A172 (cell line): ENCODE measurements at places on chromosomes 2 and 18. TPM values are rescaled to one million over a fixed set of nuclear protein-coding genes. Genes with fewer than 3 reads are reported as not detected.

The LOXHD1 gene
- not detected in 2 replicates for total RNA-seq

The SRBD1 gene
- 24.7 and 28.2 TPM in 2 replicates for total RNA-seq

The TUBB8B gene
- not detected in 2 replicates for total RNA-seq

The IGFBP5 gene
- total RNA-seq = 4.2 and 4.4 TPM in 2 replicates

The HSPD1 gene
- 545 and 708 TPM in 2 replicates for total RNA-seq

The RAPGEF4 gene
- 0.62 TPM in 1 of 2 replicates, not detected in the other for total RNA-seq

The IGFBP2 gene
- 42.8 and 56.6 TPM in 2 replicates for total RNA-seq

The RAX gene
- not detected in 2 replicates for total RNA-seq

The GPR45 gene
- not detected in 2 replicates for total RNA-seq

The COL5A2 gene
- 955 and 1,017 TPM in 2 replicates for total RNA-seq

The DYNAP gene
- not detected in 2 replicates for total RNA-seq

- DNase-seq = no peak
These were observed 23.5 kb downstream of the KDM3A start for GRCh38 chr2:86464652-86465051.

DNA sequence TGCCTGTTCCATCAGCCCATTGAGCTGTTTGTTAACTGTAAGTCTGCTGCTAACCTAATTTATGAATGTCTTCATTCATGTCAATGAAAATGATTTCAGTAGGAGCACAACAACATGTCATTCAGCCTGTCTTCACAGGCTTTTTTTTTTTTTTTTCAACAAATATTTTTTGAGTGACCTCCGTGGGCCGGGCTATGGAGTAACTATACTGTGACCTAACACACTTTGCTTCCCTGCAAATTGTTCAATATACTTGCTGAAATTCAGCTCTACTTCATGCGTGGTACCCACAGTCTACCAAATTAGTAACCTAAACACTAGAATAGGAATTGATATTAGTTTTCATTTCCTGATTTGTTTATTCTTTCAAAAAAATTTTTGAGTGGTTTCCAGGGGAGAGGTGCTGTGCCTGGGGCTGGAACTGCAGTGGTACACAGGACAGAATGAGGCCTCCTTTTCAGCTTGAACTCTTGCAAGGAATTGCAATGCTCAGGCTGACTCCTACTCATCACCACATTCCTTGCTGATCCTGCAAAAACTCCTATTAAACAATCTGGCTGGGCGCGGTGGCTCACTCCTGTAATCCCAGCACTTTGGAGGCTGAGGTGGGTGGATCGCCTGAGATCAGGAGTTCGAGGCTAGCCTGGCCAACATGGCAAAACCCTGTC is 87.1 kb downstream of the CDH20 start:
- no peak for DNase-seq

- DNase-seq = peak; percentile 75
These were observed 177.9 kb upstream of the ARL4C start for GRCh38 chr2:234674781-234675201.

- no peak for DNase-seq
These were observed 740.3 kb upstream of the HS6ST1 start for GRCh38 chr2:129058981-129059380.

GRCh38 chr2:46320141-46320567 is 22.9 kb downstream of the EPAS1 start:
- no peak for DNase-seq

GRCh38 chr2:175401956-175402469 is 220.5 kb upstream of the ATP5MC3 start:
- no peak for DNase-seq

- peak; percentile 67 for DNase-seq
These were observed 3.9 kb upstream of the ID2 start for GRCh38 chr2:8677646-8678592.

- no peak for DNase-seq
These were observed 7.2 kb upstream of the ALKAL2 start for GRCh38 chr2:295090-295489.

GRCh38 chr2:236673823-236674185 is 104.2 kb downstream of the ACKR3 start:
- no peak for DNase-seq

- no peak for DNase-seq
These were observed 785.0 kb downstream of the NR4A2 start for GRCh38 chr2:155547571-155547970.

- no peak for DNase-seq
These were observed 28.2 kb downstream of the OSBPL1A start for GRCh38 chr18:24369426-24369825.

- DNase-seq = no peak
These were observed 115.6 kb downstream of the CACNB4 start for GRCh38 chr2:151983221-151983620.

DNA sequence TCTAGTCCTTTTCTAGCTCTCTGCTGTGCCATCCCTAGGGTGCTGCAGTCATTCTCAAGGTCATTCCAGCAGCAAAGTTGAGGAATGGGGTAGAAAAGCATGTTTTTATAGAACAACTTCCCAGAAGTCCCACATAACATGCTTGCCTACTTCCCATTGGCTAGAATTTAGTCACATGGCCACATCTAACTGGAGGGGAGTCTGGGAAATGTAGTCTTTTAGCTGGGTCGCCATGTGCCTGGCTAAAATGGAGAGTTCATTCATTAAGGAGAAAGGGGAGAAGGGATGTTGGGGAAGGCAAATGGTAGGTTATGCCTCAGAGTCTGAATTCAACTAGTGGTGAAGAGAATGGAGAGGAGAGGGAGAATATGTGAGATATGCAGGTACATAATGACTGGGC is 85.7 kb downstream of the SLC4A3 start:
- peak; percentile 69 for DNase-seq

GRCh38 chr2:68901199-68901514 is 30.0 kb upstream of the BMP10 start:
- DNase-seq = no peak

DNA sequence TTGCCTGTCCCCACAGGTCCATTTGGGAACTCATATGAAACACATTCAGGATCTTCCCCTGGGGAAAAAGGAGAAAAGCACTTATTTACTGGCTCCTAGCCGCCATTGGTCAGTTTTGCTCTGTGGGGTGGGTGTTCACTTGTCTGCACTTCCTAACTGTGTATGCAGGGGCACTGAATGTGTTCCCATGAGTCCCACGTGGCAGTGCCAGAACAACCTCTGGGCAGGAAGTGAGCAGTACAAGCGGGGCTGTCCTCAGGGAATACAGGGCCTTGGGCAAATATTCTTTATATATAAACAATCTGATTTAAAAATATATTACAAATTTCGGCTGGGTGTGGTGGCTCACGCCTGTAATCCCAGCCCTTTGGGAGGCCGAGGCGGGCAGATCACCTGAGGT is 21.8 kb upstream of the CTIF start:
- DNase-seq = no peak

- no peak for DNase-seq
These were observed 18.6 kb upstream of the PKDCC start for GRCh38 chr2:42029171-42029570.

DNA sequence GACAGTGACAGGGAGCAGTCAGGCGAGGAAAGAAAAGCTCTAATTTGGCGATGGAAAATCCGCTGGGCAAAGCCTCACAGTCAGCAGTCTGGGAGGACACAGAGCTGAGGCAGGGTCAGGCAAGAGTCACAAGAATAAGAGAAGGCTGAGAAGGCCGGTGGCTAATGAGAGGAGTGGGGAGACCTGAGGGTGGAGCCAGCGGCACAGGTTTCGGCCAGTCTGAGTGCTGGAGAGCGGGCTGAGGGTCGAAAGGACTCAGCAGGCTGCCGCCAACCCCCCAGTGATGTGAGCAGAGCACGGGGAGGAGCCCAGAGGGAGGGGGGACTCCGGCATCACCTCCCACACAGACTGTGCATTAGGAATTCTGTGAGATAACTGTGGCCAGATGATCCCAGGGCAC is 500.6 kb upstream of the MYT1L start:
- no peak for DNase-seq

DNA sequence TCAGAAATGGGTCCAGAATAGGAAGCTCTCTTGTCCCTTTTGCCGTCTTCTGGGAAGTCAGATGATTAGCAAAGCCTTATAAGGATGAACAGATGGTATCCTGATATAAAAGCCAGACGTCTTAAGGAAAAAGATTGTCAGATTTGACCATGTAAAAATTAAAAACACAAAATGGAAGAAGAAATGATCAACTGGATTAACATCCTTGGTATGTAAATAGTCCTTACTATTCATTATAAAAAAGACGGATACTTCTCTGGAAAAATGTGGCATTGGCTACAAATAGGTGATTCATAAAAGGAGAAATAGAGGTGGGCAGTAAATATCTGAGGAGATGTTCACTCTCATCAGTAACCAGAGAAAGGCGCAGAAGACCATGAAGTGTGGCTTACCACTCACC is 33.7 kb upstream of the SCLY start:
- no peak for DNase-seq

DNA sequence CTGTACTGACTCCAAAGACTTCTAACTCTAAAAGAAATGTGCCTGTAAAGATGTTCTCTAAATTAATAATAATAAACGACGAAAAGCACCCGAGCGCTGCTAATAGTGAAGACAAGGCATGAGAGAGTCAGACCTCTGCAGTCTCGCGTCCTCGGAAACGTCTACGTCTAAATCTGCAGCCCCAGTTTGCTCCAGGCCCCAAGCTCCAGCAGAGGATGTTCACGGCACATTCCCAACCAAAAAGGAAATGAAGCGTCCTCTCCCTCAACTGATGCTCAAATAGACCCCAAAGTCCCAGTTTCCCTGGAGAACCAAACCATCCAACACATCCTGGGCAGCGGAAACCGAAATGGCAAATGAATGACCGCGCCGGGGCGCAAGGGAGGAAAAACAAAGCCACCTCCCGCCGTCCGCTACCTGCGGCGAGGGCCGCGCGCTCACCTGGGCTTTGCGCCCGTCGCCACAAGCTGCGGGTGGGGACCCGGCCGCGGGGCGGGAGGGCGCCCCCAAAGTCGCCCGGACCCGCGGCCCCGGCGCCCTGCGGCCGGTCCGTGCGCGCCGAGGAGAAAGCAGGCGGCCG is 47.1 kb upstream of the CCDC150 start:
- DNase-seq = no peak

- no peak for DNase-seq
These were observed 275.5 kb downstream of the CDH19 start for GRCh38 chr18:66328296-66328878.
